ENCODE measurements at places on chromosomes 2 and 18.

DNA sequence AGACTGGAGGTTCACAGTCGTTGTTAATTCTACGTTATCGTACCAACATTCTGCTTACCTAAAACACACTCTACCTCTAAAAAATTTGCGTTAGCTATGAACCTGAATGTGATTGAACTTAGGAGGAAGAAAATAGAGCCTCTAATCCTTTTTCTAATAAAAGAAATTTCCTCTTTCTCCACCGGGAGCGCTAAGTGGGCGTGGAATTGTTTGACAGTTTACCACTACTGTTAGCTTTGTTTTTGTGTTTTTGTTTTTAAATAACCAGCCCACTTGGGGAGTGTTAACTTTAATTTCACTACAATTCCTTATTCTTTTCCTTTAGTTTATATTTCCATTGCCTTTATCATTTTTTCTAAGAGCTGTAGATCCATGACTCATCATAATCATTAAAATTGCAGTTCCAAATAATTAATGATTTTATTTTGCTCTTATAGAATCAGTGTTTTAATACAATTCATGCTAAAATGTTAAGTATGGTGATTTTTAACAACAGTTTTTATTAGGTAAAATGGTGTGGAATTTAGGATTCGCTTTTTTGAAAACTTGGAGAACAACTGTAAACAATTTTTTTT lies 55.0 kb upstream of the ITM2C start:
- DNase-seq = no peak

DNA sequence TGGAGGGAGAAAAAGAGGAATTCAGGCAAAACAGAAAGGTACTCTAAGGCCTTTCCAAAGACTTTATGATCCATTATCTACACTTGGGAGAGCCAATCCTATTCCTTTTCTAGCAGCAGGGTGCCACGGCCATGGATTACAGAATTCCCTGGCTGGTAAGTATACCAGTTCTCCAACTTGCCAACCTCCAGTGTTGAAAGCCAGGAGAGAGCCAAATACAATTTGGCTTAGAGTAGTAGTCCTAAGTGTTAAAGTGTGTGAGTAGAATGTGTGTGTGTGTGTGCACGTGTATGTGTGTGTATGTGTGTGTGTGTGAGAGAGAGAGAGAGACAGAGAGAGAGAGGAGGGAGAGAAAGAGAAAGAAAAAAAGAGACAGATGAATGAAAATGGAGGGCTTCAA lies 43.3 kb downstream of the WDPCP start:
- DNase-seq = no peak

GRCh38 chr2:18209934-18210639 lies 331.6 kb downstream of the KCNS3 start:
- DNase-seq = no peak

DNA sequence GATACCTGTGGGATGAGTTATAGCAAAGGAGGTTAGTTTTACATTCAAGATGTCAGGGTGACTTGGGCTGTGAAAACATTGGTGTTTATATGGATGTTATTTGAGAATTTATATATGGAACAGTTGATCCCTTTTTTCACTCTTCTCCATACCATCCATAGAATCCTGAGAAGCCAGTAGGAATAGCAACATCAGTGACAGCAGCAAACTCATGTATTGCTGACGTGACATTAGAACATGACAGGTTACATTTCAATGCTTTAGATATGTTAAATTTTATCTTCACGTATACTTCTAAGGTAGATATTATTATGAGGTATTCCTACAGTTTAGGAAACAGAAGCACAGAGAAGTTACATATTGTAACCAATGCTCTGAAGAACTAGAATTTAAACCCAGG lies 745.2 kb upstream of the GCFC2 start:
- no peak for DNase-seq

DNA sequence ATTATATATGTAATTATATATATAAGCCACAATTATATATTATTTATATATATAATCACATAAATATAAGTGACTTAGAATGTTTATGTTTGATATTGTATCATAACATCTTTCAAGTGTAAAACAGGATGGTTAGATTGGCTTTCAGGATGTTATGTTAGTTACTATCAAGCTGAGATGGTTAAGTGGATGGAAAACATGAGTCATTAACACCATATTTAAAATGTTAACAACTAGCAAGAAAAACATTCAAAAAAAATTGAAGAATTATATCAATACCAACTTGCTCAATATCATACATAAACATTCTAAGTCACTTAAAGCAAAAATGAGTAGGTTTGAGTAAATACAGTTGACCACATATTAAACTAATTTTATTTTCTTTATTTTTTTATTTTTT lies 21.8 kb upstream of the RAB27B start:
- DNase-seq = no peak

DNA sequence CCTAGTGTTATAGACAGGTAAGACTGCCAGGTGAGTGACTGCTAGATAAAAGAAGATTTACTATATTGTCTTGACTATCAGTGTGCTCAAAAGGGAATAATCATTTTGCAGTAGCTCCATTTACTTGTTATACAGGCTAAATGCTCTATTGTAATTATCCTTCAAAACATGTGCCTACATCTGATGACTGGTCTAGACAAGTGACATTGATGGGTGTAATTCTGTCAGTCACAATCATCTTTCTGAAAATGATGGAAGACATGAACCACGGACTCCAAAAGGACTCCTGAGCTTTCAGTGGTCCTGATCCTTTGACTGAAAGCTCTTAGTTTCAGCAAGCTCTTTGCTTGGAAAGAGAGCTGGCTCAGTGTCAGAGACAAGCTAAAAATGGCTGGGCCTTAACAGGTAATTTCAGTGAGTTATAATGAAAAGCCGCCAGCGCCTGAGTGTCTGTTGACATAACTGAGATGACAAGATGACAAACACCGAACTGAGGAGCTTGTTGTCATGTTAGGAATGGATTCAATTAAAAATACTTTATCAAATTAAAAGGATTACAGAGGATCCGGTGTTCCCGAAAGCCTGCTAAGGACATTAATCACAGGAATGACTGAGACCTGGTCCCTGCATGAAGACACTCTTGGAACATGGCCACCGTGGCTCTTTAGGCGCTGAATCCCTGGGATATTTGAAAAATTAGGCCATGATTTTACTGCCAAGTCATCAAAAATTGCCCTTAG lies 141.7 kb downstream of the CMPK2 start:
- no peak for DNase-seq

- no peak for DNase-seq
These were observed 48.7 kb upstream of the CD226 start for GRCh38 chr18:69996417-69996816.

- DNase-seq = no peak
These were observed 57.0 kb upstream of the CD226 start for GRCh38 chr18:70004696-70005095.

DNA sequence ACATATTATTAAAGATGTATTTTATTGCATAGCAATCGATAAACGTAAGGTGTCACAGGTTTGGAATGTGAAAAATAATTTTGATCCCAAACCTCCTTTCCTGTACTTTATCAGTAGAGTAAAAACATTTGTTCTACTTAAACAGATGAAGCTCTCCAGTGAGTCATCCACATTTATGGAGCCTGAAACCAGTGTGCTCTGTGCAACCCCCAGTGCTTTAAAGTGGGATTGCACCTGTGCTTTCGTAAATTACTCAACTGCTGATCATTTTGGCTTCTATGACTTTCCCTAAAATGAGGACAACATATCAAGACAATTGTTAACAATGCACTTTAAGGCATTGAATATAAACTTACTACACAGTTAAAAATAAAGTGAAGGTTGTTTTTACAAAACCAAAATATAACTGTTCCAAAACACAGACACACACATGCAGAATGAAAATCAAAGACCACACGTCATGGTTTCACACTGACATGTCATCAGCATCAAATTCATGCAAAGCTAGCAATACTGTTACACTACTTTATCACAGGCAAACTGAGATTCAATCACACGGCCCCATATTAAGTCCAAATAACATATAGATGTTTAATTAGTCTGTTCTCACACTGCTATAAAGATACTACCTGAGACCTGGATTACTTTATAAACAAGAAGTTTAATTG lies 9.7 kb downstream of the TMEM18 start:
- DNase-seq = peak; percentile 76

GRCh38 chr2:33073018-33073417 lies 126.3 kb downstream of the LTBP1 start:
- no peak for DNase-seq

DNA sequence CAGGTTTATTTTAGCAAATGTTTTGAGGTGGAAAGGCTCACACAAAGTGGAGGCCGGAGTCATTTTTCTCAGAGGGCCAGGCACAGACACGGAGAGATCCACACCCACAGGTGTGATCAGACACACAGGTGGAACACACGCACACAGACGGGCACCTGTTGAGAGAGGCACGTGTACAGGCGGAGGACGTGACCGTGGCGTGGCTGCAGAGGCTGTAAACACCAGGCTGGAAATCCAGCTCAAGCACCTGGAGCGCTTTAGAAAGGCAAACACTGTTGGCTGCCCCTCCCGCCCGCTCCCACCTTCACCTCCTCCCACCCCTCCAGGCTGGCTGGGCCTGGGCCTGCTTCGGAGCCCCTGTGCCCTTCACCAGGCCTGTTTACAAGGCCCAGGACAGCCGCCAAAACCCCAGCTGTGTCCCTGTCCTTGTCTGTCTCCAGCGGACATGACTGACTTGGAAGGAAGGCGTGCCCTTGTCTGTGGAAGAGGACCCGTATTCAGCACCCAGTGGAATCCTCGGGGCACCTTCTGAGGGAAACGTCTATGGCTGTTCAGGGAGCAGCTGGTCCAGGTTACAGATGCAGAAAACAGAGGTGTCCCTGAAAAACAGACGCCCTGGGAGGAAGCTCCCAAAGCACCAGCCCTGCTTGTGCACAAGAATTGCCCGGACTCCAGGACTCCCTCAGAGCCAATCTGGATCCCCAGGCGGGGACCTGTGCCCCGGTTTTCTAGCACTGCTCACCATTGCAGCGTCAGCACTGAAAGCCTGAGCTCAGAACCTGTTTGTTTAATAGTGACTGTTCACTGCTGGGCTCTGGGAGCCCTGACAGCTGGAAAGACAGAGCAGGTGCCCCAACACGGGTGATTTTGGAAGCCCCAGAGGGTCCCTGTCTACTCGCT lies 134.3 kb upstream of the HAAO start:
- no peak for DNase-seq

GRCh38 chr2:172350839-172351479 lies 76.4 kb upstream of the ITGA6 start:
- no peak for DNase-seq

DNA sequence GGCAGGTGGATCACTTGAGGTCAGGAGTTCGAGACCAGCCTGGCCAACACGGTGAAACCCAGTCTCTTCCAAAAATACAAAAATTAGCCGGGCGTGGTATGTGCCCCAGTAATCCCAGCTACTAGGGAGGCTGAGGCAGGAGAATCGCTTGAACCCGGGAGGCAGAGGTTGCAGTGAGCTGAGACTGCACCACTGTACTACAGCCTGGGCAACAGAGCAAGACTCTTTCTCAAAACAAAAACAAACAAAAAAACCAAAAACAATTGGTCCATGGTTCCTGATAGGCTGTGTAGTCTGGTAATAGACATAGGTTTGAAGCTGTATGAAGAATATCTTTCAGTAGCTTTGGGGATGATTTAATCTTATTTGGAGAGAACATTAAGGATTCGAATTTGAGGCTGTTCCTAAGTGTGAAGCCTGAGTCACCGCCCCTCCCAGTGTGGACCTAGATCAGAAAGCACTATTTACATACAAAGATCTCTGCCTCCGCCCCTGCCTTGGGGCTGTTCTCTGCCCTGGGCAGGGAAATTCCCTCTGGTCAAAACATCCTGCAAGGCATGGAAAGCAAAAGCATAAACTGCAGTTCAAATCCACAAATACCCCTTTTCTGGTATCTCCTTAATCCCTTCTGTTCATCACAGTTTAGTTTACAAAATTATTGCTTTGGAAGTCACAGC lies 52.8 kb upstream of the PMAIP1 start:
- DNase-seq = peak; percentile 68

DNA sequence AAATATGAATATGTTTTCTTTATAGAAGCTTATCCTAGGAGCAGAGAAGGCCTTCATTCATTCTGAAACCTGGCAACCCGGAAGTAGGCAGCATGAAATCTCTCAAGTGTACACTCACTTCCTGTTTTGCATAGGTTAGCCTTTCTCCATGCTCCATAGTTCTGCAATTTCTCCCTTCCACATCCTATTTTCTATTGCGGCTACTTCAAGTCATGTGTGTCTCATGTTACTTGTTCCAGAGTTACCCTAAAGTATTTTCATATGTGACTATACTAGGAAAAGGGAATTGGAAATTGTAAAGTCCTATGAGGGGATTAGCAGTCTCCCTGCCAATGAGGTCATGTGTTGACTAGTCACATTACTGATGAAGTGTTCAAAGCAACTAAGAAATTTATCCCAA lies 320.6 kb downstream of the NCKAP5 start:
- DNase-seq = no peak

DNA sequence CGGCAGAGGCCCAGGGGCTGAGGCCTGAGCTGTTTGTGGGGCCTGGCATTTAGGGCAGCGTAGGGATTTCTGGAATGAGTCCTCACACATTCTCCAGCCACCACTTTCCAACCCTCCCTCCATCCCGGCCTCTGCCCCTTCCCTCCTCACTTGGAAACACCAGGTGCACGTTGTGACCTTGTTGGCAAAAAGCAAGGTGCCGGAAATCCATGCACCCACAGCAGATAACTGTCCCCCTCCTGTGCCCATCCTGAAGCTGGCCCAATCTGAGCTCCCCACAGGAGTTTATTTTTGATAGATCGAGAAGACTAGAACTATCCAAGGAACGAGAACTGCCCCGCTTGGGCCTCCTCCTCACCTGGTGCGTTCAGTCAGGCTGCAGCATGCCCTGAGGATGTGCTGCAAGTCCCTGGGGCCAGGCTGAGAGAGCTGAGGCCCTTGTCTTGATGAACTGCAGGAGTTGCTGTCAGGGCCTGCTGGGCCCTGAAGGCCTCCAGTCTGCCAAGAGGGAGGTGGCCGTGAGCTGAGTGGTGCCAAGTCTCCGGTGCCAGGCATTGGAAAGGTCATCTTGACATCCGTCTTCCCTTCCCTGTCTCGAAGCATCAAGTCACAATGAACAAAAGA lies 55.8 kb downstream of the CTIF start:
- DNase-seq = no peak

- DNase-seq = peak; percentile 29
These were observed 2.1 kb downstream of the GULP1 start for GRCh38 chr2:188293601-188294351.
